ENCODE measurements at places on chromosomes 7 and 10. TPM values are rescaled to one million over a fixed set of nuclear protein-coding genes. Genes with fewer than 3 reads are reported as not detected.

GRCh38 chr7:38938589-38938988 lies 29.6 kb upstream of the VPS41 start:
- no peaks in the 10 kb centered on the region for H3K27me3 ChIP-seq
- H3K36me3 ChIP-seq = no peaks in the 10 kb centered on the region

GRCh38 chr10:121781101-121781500 lies 146.7 kb downstream of the ATE1 start:
- no peaks in the 10 kb centered on the region for H3K4me1 ChIP-seq
- H3K27ac ChIP-seq = no peak overlapping the region
- H3K4me3 ChIP-seq = no peak overlapping the region
- DNase-seq = peak; percentile 13

- no peaks in the 10 kb centered on the region for H3K27me3 ChIP-seq
- no peaks in the 10 kb centered on the region for H3K36me3 ChIP-seq
- no peaks in the 10 kb centered on the region for H3K4me1 ChIP-seq
- DNase-seq = no peak
Observed at GRCh38 chr7:37986908-37987330, 66.5 kb downstream of the EPDR1 start.

- no peak overlapping the region for H3K4me3 ChIP-seq
- H3K27me3 ChIP-seq = no peaks in the 10 kb centered on the region
- no peak for DNase-seq
- peaks cover 10% of the 10 kb centered on the region for H3K4me1 ChIP-seq
- no peaks in the 10 kb centered on the region for H3K36me3 ChIP-seq
- H3K27ac ChIP-seq = peak overlapping the region; percentile 23
Observed at GRCh38 chr10:77865580-77866324, 60.8 kb downstream of the DLG5 start.

DNA sequence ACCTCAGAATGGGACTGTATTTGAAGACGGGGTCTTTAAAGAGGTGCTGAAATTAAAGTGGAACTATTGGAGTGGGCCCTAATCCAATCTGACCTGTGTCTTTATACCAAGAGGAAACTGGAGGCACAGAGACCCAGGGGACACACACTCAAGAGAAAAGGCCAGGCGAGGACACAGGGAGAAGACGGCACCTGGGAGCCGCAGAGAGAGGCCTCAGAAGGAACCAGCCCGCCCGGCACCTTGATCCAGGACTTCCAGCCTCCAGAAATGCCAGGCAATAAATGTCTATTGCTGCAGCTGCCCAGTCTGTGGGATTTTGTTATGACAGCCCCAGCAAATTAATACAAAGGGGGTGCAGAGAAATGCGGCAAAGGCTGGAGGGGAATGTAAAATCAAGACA lies 10.5 kb downstream of the CARD11 start:
- no peaks in the 10 kb centered on the region for H3K36me3 ChIP-seq
- H3K27me3 ChIP-seq = no peaks in the 10 kb centered on the region
- peaks cover 1% of the 10 kb centered on the region for H3K4me1 ChIP-seq
- no peak overlapping the region for H3K27ac ChIP-seq

The TMEM196 gene
- 0.17 TPM for total RNA-seq

The OPN1SW gene
- not detected for total RNA-seq
